ENCODE measurements at places on chromosomes 11 and 22.

GRCh38 chr22:45731041-45731797 is 59.6 kb downstream of the ATXN10 start:
- DNase-seq = no peak

- no peak for DNase-seq
Observed at GRCh38 chr11:111531136-111531535, 9.4 kb upstream of the LAYN start.

GRCh38 chr11:28461846-28462245 is 353.7 kb downstream of the METTL15 start:
- no peak for DNase-seq

DNA sequence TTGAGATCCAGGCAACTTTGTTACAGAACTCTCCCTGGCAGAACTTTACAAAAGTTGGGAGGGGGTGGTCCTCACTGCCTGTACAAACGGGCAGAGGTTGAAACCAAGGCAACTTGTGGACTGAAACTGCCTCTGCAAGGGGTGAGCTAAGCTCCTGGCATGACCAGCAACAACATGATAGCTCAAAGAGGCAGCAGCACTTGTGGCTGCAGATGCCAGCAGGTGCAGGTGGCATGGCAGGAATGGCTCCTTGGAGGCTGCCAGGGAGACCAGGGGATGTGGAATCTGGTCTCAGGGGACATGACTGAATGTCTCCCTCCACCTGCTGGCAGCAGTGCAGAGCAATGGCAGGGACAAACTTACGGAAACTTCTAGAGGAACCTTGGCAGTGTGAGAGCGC is 38.8 kb upstream of the PHF21A start:
- DNase-seq = no peak

DNA sequence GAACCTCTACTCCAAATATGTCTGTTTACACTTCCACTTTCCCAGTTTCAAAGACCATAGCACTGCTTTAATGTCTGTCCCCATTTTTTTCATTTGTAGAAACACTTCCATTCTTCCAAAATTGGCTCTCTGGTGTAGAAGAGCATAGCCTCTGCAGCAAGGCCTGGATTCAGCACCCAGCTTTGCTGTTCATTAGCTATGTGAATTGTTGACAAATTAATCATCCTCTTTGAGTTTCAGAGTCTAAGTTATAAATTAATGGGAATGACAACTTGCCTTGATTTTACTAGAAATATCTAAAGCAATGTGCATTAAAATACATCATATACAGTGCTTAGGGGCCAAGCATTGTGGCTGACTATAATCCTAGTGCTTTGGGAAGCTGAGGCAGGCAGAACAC is 22.4 kb downstream of the GRIA4 start:
- DNase-seq = no peak

- DNase-seq = no peak
Observed at GRCh38 chr22:31628362-31628761, 33.7 kb downstream of the PISD start.

GRCh38 chr11:29280452-29280851 is 736.4 kb downstream of the KCNA4 start:
- no peak for DNase-seq

DNA sequence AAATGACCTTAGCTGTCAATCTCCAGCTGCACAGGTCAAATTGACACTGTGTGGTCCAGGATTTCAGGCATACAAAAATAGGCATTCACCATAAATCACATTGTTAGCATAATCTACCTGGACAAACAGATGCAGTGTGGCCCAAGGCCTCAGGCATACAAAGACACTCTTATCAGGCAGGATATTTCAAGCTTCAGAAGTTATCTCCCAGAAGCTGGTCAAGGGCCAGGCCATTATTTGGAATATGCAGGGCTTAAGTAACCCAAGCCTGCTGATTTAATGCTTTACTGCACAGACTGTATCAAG is 25.5 kb upstream of the HORMAD2 start:
- no peak for DNase-seq

DNA sequence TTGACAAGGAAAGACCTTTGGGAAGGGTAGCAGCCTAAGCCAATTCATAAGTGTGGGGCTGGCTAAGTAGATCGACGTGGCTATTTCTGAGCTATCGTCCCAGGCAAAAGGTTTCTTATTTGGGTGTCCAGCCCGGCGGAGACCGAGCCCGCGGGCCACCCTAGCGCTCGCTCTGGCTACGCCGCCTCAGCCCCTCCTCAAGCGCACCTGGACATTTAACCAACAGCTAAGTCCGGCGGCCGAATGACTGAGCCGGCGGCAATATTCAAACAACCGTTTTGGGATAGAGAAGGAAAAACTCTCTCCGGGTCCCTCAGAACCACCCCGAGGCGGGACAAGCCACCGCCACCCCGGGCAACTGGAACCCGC is 457 bp downstream of the RNF141 start:
- DNase-seq = no peak

DNA sequence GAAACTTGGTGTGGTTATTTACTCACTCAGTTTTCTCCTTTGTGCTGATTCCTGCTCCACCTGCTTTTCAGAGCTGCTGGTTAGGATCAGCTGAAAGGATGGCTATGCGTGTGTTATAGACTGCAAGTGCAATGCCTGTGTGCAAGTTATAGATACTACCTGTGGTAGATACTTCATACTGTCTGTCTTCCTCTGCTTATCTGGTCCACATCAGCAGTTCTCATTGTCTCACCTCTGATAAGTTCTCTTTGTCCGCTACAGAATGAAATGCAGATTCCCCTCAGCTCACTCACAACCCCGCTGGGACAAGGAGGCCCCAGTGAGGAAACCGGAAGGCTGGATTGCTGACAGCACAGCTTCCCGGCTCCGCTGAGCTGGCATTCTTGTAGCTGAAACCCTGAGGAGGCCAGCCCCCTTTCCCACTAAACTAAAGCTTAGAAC is 37.5 kb upstream of the LYVE1 start:
- no peak for DNase-seq

DNA sequence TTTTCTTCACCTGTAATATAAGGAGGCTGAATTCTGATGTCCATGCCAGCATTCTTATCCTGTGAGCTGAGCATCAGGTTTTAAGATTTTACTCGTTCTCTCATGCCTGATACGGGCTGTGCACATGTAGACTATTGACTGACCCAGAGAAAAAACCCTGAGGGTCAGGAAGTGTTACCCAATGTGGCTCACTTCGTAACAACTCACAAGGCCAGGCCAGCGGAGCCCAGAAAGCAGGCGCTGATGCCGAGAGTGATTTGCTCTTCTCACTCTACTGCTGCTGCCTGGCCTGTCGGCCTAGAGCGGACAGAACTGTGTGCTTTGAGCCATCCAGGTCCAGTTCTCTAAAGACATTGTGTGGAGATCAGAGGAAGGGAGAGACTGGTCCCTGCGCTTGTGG is 10.8 kb downstream of the THYN1 start:
- no peak for DNase-seq

DNA sequence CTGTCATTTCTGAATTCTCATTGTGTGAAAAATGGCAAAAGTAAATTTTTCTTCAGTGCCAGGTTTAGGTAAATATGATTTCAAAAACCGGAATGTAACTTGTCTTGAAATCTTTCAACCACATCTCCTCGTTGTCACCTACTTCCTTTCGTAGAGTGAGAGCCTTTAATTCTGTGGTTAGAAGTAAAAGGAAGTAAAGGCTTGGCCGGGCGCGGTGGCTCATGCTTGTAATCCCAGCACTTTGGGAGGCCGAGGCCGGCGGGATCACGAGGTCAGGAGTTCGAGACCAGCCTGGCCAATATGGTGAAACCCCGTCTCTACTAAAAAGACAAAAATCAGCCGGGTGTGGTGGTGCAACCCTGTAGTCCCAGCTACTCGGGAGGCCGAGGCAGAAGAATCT is 29.8 kb downstream of the SGSM3 start:
- DNase-seq = peak; percentile 21

DNA sequence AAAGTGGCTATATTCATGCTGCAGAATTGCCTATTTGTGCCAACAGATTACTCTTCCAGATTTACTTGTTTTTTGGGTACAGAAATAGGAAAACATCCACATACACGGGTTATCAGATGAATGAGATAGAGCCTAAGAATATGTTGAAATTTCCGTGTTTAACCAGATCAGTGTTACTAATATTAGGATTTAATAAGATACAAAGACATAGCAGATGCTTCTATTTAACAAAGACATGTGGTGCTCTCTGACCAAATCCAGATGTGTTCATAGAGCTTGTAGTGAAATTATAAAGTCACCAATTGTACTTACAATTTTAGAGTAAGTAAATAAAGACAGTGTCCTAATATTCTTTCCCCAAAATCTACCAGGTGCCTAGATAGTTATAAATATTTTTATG is 208.0 kb downstream of the CASP12 start:
- DNase-seq = no peak

DNA sequence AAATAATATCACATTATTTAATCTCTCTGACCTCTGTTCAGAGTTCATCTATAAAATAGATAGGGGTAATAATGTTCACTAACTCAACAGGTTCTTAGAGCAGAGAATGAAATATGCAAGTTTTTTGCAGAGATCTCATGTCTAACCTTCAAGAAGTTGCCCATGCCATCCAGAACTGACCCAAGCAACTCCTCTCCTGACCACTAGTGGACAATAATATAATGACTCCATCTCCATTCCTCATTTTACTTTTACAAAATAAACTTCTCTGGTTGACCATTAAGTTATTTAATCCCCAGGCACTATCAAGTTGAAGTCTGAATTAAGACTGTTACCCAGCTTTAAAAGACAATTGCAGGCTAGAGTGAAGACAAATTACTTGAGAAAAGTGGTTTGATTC is 382.6 kb downstream of the KCNA4 start:
- DNase-seq = no peak

GRCh38 chr11:33476945-33477606 is 219.9 kb downstream of the HIPK3 start:
- DNase-seq = no peak

GRCh38 chr11:63868399-63869064 is 29.6 kb downstream of the MARK2 start:
- DNase-seq = no peak

- DNase-seq = no peak
Observed at GRCh38 chr22:23397613-23398567, 182.2 kb downstream of the IGLL1 start.

DNA sequence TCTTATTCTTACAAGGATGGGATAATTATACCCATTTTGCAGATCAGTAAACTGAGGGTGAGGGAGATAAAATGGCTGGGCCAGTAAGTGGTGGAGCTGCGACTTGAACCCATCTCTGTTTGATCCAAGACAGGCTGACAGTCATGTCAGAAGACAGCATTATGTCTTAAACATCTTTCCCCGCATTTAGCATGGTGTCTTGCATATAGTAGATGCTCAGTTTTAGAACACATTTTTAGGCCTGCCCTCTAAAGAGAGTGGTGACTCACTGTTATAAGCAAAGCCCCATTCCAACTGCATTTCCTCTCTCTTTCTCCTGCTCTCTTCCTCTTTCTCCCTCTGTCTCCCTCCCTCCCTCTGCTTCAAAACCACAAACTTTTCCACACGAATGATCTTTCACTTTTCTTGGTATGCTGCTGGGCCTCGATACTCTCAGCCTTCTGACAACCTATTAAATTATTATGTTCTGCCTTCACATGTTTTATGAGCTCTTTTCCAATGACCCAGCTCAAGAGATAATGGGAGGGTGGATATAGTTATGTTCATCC is 25.2 kb downstream of the CWC15 start:
- DNase-seq = no peak

DNA sequence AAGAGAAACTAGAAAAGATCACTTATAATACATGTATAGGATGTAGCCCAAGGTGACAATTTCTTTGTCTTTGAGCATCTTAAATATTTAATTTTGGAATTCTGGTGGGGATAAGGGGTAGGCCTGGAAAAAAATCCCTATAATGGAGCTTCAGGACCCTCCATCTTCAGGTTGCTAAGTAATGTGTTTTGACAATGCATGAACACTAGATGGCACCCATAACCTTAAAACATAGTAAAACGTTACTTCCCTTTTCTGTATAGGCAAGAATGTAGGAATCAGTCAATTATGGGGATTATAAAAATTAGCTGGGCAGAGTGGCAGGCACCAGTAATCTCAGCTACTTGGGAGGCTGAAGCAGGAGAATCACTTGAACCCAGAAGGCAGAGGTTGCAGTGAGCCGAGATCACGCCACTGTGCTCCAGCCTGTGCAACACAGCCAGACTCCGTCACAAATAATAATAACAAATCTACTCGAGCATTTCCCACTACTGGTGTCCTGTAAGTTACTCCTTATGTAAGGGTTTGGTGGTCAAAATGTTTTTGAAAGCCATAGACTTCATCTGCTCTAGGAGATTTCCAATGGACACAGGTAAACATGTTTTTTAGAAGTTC is 541.9 kb upstream of the CCDC90B start:
- DNase-seq = no peak

GRCh38 chr11:63022441-63022840 is 6.8 kb upstream of the SLC22A8 start:
- no peak for DNase-seq

DNA sequence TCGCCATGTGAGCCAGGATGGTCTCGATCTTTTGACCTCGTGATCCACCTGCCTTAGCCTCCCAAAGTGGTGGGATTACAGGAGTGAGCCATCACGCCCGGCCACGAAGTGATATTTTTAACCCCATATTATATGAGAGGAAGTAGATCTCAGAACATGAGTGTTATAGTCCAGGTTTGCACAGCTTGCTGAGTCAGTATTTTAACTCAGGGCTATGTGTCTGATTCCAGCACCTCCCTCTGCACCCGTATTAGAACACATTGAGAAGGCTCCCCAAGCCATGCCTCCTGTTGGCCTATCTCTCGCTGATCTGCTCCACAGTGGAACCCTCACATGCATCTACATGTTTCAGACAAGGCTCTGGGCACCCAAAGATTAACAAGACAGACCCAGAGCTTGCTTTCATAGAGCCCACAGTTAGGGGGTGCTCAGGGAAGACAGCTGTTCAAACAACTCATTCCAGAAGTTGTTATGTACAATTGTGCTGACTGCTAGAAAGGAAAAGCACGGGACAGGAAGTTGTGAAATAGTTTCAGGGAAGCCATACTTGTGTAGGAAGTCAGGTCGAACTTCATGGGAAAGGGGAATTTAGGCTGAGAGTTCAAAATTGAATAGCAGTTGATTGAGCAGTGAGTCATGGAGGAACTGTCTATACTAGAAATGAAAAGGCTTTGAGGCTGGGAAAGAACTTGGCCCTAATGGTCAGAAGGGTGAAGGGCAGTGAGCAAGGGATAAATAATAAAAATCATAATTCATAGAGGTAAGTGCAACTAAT is 49.3 kb upstream of the CLPB start:
- DNase-seq = no peak

GRCh38 chr11:9757809-9758636 is 94.1 kb downstream of the SWAP70 start:
- peak; percentile 93 for DNase-seq

DNA sequence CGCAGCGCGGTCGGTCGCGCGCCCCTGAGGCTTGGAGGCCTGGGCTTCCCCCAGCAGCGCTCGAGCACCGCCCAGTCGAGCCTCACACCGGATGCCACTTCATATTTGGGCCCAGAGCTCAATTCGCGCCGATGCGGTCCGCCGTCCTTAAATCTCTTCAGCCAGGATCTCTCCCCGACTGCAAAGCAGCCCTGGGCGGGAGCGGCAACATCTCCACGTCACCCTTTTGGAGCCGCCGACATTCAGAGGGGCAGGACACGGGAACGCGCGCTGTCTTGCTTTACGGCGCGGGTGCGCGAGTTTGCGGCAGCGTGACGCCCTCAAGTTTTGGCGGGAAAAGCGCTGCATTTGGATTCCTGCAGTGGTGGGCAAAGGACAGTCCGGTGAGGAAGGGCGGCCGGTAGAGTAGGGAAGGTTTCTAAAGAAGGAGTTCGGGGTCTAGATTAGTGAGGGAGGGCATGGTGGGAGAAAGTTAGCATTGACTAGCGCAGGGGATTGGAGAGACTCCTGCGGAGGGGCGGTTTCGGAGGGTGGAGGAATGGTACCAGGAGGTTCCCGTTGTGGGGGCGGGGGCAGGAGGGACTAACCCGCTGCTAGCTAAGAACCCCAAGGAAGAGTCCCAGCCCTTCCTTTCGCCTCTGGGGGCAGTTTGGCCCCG is 796 bp downstream of the CHEK1 start:
- DNase-seq = peak; percentile 86
